CD4-positive, alpha-beta T cell treated with Interleukin-1 beta for 1 hour (primary cell): ENCODE measurements at places on chromosomes 5 and 9.
A peak's percentile ranks its signal among the peaks of the same experiment; 100 is the strongest.

- no peak for DNase-seq
Observed at GRCh38 chr9:23665051-23665450, 161.0 kb downstream of the ELAVL2 start.

DNA sequence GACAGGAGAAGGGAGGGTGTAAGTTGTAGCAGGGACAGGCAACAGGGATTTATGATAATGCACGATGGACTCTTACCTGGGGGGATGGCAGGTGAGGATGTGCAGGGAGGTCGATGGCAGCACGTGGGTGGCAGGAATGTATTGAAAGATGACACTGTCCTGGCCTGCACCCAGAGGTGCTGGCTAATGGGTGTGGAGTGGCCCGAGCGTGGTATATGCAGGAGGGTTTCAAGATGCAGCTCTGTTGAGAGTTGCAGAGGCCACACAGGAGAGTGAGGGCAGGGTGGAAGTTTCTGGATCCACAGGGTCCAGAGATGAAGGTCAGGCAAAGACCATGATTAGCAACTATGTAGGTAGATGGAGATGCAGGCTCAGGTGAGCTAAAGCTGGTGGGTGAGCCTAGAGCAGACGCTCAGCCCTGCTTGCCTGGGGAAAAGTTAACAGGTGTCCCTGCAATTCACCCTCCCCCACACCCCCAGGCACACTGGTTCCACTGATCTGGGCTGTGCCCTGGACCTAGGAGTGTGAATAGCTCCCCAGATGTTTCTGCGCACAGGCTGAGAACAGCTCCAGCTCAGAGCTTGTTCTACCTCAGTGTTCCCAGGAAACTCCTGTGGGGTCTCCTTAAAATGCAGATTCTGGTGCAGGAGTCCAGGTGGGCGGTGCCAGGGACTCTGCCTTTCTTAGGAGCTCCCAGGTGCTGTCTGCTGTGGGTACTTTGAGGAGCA lies 21.5 kb upstream of the S1PR3 start:
- DNase-seq, result no peak

- no peak for DNase-seq
Observed at GRCh38 chr9:61671276-61671973, 481.6 kb downstream of the SPATA31A7 start.

- DNase-seq, result no peak
Observed at GRCh38 chr5:14129123-14129522, 14.0 kb upstream of the TRIO start.

- peak; percentile 84 for DNase-seq
Observed at GRCh38 chr9:7976167-7976755, 176.7 kb upstream of the DMAC1 start.

DNA sequence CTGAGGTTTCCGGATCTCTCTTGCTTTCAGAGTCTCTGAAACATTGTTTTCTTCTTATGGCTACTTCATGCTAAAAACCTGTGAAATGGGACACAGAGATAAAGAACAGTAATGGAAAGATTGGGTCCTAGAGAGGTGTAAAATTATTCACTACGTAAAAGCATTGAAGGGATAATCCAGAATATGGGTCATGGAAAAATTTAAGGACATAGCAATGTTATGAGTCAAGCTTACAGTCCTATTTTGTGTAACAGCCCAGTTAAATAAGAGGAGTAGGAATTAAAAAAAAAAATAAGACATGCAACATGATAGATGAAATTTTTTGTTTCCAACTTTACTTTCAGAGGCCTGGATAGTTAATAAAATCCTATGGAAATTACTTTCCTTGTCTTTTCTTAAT lies 61.9 kb upstream of the ELL2 start:
- no peak for DNase-seq

DNA sequence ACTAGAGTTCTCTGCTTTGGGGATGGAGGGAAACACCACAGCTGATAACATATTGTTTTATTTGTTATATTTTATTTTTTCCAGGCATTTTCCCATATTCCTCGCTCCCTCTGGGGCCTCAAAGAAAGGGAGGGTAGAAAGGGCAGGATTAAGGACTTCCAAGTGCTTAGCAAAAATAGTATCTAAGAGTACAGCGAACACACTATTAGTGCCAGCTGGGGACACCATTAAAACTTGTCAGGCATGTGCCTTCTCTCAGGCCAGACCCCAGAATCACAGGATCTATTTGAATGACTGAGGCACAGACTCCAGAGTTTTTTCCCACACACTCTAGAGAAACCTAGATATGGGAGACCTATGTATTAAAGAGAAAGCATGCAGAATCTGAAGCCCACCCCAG lies 451.0 kb upstream of the TRPC7 start:
- no peak for DNase-seq

GRCh38 chr9:7982907-7983306 lies 183.3 kb upstream of the DMAC1 start:
- DNase-seq, result no peak

DNA sequence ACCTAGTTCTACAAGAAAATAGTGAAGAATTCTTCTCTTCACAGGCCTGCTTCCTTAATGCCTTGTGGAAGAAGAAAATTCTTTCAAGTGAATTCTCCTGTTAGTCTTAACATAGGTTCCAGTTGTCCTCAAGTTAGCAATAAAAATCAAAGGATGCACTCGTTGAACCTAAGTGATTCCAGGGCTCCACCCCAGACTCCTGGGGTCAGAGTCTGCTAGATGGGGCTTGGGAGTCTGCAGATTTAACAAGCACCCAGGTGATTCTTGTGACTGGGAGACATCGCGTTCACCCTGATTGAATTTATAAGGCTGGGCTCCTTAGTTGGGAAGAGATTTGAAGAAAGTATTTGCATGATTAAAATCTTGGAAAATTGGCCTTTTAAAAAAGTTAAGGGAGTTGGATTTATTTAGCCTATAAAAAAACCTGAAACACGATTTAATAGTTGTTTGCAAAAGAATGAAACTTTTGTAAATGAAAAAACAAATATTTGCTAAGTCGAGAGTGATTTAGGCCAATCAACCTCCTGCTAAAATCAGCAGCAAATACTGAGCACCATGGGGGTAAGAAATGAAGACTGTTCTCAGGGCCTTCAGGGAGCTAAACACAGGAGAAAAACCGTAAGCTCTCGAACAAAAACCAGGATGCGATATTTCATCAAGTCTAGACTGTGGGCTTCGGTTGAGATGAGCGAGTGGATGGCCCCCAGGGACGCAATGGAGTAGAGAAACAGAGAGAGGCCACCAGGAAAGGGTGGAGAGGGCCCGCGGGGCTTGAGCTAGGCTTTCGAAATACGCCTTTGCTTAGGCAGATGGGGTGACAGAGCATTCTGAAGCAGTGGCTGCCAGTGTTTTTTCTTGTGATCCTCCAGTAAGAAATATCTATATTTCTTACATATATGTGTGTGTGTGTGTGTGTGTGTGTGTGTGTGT lies 86.9 kb upstream of the TTC23L start:
- DNase-seq, result no peak

DNA sequence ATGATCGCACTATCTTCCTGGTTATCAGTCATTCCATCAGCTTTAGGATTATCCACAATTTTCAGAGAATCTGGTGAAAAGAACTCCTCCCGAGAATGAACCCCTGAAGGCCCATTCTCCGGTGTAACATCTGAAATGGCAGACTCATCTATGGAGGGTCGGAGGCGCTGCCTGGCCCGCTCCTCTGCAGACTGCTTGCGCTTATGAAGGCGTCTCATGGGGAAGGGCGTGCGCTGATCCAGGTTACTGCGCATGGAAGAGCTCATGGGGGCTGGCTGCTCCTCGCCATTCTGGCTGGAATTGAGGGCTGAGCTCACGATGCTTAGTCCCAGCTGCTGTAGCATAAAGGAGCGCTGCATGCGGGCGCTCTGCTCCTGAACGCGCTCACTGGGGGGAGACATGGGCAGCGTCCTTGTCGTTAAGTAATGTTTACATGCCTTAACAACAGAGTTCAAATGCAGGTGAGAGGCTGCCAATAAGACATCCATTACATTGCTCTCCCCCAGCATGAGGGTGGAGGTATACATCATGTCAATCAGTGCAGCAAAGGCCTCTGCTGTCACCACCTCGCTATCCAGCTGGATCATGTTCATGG lies 19.4 kb downstream of the GRHPR start:
- DNase-seq, result no peak

DNA sequence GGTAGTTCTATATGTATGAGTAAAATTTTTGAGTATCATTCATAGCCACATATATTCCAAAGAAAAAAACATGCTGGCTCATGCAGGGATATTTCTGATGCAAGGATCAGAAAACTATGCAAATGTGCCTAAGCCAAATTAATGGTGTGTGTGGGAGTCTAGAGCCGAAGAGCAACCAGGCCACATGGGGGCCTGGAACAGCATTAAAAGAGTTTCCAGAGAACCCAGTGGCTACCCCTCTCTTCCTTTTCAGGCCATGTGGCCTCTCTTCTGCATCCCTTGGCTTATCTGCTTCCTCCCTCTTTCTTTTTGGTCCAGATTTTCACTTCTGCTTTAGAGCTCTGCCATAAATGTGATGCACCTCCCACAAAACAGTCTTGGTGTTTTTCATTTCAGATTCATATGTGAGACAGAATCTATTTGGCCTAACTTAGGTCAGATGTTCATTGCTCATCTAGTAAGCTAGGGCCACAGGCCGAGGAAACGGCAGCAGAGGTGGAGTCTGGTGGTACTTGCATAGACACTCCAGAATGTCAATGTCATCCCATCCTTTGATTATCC lies 300.0 kb downstream of the SH3GL2 start:
- DNase-seq, result no peak

DNA sequence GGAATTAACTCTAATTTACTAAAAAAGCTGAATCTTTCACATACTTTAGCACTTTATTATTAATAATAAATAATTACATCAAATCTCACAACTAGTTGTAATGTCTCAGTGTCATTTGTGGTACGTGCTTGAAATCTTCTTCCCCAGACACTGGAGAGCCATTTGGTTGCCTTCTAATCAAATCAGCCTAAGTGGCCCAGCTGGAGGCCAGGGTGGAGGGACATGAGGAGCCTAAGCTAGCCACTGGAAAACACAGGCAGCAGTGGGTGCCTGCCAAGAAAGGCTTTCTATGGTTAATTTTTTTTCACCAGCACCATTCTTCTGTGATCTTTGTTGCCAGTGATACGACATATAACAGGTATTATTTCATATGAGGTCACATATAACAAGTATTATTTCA lies 117.0 kb downstream of the ERCC6L2 start:
- no peak for DNase-seq

DNA sequence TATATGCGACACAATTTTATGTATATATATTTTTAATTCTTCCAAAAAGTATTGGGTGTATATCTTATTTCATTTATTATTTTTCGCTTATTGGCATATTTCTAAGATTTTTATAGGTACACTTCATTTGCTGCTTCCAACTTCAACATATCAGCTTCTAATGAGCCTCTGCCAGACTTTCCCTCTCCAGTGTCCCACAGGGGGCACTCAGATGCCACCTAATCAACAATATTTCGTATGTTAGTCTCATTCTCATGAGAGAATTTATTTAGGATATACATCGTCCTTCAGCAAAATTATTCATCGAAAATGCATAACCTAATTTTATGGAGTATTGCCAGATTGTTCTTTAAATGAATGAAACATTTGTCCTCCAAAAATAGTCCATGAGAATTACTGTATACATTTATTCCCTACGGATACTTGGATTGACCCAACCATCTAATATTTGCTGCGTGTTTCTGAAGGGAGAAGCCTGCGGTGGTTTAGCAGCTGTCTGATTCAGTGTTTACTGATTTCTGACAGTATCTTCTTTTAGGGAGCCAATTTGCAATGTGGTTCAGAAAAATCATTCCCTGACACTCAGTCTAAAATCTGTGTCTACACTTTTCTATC lies 100.6 kb upstream of the SELENOP start:
- peak; percentile 58 for DNase-seq

DNA sequence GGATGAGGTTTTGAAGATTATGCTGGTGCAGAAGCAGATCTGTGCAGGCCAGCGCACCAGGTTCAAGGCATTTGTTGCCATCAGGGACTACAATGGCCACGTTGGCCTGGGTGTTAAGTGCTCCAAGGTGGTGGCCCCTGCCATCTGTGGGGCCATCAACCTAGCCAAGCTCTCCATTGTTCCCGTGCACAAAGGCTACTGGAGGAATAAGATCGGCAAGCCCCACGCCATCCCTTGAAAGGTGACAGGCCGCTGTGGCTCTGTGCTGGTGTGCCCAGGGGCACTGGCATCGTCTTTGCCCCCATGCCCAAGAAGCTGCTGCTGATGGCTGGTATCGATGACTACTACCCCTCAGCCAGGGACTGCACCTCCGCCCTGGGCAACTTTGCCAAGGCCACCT lies 142.5 kb downstream of the SPATA31D1 start:
- DNase-seq, result no peak

GRCh38 chr9:99076483-99077171 lies 28.3 kb upstream of the TGFBR1 start:
- peak; percentile 58 for DNase-seq

DNA sequence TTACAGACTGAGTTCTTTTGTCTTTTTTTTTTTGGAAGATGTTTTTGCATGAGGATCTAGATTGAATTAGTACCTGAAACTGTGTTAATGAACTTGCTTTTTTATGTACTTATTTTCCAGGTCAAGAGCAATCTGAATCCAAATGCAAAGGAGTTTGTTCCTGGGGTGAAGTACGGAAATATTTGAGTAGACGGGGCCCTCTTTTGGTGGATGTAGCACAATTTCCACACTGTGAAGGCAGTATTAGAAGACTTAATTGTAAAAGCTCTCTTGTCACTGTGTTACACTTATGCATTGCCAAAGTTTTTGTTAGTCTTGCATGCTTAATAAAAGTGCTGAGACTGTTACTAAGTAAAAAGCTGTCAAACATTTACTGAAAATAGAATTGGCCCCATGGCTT lies 14.5 kb downstream of the SLC23A1 start:
- no peak for DNase-seq

DNA sequence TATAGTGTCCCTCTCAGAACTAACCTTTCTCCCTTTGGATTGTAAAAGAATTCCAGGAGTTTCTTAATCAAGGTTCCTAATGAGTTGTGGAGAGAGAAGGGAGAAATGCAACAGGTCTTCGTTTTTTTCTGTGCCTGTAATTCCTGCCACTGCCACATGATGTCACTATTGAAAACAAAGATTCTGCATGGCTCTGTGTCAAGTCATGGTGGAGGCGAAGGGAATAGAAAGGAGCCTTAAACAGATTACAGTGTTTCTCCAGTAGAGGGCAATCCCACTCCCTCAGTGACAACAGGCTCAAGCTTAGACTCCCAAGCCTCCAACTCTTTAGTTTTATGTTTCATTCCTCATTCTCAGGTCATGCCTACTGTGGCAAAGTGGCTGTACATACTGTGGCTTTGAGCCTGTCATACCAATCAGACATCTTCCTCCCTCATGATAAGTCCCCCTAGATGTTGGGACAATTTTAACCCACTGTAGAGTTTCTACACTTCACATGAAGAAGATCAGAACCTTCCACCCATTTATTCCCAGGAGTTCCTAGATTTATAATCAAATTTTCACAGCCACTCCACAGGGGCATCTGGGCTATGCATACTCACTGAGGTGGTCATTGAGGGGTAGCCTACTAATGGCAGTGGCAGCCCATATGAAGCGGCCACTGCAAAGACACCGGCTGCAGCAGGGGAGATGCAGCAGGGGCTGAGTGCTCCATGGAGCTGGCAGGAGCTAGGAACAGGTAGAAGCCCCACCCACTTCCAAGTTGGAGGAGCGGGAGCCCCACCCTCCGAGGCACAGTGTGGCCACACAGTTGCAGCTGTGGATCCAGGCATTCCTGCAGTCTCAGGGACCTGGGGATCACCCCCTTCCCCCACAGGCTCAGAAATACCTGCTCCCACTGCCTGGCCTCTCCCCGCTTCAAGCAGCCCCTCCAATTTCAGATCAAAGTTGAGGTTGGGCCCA lies 97.4 kb upstream of the TRIM32 start:
- DNase-seq, result no peak

GRCh38 chr5:126199467-126199866 lies 223.7 kb upstream of the GRAMD2B start:
- DNase-seq, result no peak
